ENCODE measurements at places on chromosomes 11 and 22.
A peak's percentile ranks its signal among the peaks of the same experiment; 100 is the strongest.

DNA sequence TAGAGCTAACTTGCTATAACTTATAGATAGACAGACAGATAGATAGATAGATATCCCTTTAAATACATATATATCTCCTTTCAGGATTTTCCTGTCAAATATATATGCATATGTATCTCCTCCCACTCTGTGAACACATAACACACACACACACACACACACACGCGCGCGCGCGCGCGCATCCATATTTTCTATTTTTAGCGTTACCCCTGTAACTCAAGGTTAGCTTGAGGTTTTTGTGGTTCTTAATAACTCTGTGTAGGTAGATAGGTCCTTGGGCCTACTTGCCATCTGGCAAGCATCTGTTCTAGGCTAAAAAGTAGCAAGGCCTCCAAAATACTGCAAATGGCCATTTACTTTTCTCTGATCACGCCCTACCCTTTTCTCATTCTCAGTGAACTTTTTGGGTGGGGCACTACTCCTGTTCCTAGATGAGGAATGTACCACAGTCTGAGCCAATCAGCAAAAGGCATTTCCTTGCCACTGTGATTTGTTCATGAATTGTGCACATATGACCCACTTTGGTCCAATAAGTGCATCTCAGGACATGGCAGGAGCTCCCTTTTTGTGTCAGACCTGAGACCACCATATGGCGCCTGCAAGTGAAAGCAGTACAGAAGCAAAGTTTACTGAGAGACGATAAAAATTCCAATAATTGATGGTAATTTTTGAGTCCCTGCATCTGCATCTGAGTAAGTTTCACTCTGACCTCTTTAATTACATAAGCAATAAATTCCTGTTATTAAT is 740.5 kb upstream of the API5 start:
- no peak for DNase-seq

DNA sequence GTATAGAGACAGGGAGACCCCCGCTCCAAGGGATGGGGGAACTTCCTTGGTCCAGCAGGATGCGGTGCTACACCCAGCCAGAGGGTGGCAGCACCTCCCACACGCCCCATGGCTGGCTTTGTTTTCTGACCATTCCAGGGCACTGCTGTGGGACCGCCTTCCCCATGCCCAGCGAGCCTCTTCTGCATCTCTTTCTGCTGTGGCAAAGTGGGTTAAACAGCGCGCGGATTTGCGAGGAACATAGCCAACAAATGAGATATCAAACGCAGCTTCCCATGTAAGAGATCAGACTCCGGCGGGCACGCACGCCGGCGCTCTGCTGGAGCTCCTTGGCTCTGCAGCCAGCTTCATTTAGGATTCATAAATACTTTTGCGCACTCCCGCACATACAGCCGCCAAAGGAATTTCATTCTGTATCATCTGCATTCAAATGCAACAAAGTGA is 485.8 kb upstream of the CADM1 start:
- DNase-seq: no peak

DNA sequence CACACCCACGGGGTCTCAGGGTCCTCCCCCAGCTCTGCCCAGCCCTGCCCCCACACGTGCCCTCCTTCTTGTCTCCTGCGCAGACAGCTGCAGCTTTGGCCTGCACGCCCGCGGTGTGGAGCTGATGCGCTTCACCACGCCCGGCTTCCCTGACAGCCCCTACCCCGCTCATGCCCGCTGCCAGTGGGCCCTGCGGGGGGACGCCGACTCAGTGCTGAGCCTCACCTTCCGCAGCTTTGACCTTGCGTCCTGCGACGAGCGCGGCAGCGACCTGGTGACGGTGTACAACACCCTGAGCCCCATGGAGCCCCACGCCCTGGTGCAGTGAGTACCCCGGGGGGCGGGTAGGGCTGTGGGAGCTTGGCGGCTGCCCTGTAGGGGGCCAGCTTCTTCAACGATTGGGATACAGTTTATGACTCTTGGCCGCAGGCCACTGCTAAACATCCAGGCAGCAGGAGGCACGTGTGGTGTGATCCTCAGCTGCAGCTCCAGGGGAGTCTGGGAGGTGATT is 30.8 kb downstream of the ST14 start:
- no peak for DNase-seq

DNA sequence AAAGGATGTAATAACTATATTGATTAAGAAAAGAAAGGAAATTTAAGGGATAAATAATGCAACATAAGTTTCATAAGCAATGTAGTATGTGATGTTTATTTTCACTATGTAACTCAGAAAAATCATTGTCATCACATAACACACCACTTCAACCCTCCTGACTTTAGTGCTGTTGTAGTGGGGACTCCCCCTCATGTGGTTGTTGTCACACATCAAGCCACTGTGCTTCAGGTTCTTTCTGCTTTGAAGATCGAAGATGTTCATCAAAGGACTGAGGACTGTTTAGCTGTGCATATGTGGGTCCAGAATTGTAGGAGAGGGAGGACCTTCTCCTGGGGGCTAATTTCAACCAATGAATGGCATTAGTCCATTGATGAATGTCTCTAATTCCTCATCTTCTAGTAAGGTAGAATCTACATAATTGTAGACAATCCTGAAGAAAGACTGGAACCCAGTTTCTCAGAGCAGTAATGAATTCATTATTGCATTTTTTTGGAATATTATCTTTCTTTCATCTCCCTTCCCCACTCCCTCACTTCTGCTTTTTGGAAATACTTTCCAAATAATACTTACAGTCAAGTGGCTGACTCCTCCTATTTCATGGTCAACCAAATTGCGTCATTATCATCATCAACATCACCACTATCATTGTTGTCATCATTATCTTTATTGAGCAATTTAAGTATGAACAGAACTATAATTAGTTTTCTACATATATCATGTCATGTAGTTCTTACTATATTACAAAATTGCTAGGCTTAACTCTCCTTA is 9.8 kb upstream of the CARD16 start:
- no peak for DNase-seq

DNA sequence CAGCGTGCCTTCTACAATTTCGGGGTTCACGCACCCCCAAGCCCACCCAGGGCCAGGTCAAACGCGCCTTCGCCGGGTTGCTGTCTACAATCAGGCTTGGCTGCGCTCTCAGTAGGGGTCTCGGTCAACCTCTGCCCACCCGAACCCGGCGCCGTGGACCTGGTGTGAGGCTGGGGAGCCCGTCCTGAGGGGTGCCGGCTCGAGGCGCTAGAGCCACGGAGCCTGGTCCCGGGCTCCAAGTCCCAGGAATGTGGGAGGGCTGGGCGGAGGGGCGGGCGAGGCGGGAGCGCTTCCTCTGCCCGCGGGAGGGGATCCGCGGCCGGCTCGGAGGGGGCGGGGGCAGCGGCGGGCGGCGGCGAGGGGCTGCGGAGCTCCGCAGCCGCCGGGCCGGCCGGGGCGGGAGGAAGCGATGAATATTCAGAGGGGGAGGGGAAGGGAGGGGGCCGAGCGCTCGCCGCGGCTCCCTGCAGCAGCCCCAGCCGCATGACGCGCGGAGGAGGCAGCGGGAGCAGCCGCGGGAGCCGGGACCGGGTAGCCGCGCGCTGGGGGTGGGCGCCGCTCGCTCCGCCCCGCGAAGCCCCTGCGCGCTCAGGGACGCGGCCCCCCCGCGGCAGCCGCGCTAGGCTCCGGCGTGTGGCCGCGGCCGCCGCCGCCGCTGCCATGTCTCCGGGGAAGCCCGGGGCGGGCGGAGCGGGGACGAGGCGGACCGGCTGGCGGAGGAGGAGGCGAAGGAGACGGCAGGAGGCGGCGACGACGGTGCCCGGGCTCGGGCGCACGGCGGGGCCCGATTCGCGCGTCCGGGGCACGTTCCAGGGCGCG is at the start of gene PTPRJ:
Gene PTPRJ (plus strand): TSS at position 472 of the 819 bp plus-strand sequence. CDS start 354 bp downstream, outside the sequence.
- no peak for DNase-seq

DNA sequence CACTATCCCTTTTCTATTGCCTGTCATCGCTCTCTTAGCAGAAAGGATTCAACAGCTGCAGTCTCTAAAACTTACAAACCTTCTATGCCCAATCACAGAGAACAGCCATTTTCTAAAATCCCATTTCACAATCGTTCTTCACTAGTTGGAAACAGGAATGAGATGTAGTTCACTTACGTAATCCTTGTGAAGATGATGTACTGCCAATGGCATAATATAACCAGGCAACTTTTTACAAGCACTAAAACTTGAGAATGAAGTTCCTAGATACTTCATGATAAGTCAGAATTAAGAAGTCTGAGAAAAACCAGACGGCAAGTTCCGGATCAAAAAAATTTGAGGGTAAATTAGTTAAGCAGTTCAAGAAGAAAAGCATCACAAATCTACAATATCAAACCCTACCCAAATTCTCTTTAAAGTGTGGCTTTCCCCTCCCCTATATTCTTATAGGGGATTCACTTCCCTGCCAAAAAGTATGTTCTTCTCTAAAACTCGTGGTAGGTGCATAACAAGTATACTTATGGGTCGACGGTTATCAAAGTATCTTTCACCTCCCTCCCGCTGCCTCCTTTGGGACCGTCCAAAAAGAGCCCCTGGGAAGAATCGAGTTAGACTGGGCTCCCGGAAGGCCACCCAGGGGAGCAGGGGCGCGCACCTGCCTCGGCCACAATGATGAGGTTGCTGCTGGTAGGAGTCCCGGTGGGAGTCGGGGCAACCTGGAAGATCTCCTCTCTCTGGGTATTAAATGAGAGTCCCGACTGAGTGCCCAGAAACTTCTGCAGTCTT is 666 bp downstream of the MSANTD4 start:
- peak; percentile 8 for DNase-seq

DNA sequence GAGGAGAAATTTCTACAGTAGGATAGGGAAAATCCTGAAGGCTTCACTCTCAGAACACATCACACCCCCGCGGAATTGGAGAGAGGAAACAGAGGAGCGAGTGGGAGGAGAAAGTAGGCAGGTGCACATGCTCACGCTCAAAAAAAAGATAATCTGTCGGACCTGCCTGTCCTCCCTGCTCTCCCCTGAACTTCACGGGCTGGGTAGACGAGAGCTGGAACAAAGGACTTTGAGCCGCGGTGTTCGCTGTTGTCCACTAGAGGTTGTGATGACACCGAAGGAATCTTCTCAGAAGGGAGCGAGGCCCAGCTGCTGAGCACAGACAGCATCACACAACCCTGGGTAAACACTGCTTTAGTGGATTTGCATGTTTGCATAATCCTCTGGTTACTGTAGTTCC is 5.0 kb downstream of the SEZ6L start:
- DNase-seq: no peak

- DNase-seq: no peak
Measured at GRCh38 chr22:28231441-28231840, 312.4 kb upstream of the PITPNB start.

GRCh38 chr22:29030618-29031226 is 30.9 kb downstream of the C22orf31 start:
- peak; percentile 13 for DNase-seq

GRCh38 chr11:93536101-93536861 is 6.9 kb downstream of the SMCO4 start:
- DNase-seq: no peak

DNA sequence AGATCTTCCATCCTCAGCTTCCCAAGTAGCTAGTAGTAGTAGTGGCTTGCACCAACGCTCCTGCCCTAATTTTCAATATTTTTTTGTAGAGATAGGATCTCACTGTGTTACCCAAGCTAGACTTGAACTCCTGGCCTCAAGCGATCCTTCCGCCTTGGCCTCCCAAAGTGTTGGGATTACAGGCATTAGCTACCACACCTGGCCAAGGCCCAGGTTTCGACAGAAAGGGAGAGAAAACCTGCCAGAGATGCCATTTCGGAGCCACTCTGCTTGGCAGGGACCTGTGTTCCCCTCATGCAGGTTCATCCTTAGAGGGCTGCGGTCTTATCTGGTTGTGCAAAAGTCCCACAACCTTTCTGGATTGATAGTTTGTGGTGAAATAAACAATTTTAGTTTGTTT is 41.4 kb downstream of the FAM83F start:
- DNase-seq: no peak

- DNase-seq: no peak
Measured at GRCh38 chr11:77044356-77044755, 10.2 kb downstream of the B3GNT6 start.

DNA sequence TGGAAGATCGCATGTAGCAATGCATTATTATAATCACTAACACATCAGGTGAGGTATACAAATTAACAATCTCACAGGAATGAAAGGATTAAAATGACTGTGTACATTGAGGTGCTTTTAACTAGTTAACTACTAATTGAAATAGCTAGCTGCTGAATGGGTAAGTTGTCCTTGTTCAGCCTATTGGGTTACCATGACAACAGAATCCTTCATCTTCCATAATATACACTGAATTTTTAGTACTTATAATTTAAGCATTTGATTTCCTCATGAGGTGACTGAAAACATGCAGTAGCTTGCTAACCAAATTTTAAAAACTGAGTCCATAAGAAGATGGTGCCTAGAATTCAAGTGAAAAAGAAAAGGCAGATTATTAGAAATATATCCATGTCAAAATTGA is 347.9 kb downstream of the FAT3 start:
- no peak for DNase-seq

DNA sequence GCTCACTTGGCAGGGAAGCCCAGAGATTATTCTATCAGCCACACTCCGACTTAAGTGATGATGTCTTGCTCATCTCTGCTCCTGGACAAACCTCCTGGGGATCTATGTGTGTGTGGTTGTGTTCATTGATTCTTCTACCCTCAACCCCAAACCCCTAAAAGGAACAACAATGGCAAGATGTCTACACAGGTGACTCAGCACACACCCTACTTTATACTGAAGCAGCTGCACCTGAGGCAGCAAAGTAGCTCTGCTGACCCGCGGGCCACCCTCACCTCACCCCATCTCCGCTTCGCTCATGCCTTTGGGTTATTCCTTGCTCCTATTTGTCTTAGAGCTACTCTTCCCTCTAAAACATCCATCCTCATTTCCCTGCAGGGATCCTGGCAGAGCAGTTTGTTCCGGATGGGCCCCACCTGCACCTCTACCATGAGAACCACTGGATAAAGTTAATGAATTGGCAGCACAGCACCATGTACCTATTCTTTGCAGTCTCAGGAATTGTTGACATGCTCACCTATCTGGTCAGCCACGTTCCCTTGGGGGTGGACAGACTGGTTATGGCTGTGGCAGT is 38.7 kb downstream of the TMEM45B start:
- no peak for DNase-seq

- DNase-seq: no peak
Measured at GRCh38 chr11:45262900-45263299, 23.2 kb downstream of the SYT13 start.
